Cardiac fibroblast (primary cell): ENCODE measurements at places on chromosomes 11 and 22.

DNA sequence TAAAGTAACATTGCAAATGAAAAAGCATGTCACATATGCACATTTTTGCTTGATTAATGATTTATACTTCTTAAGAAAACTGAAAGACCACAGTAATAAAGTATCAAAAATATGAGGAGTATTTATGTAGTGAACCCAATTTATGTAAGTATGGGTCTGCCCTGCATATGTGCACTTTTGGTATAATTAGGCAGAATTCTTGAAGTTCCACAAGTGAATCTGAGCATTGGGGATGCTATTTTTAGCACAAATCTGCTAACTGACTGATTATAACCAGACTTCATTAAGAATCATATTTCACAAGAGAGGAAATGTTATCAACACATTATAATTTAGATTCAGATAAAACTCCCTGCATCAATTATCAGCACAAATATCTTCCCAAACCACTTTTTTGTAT, 407.1 kb upstream of the LRRC4C start:
- DNase-seq, result no peak

- DNase-seq, result no peak
These were observed 20.4 kb upstream of the EHF start for GRCh38 chr11:34600339-34601084.

DNA sequence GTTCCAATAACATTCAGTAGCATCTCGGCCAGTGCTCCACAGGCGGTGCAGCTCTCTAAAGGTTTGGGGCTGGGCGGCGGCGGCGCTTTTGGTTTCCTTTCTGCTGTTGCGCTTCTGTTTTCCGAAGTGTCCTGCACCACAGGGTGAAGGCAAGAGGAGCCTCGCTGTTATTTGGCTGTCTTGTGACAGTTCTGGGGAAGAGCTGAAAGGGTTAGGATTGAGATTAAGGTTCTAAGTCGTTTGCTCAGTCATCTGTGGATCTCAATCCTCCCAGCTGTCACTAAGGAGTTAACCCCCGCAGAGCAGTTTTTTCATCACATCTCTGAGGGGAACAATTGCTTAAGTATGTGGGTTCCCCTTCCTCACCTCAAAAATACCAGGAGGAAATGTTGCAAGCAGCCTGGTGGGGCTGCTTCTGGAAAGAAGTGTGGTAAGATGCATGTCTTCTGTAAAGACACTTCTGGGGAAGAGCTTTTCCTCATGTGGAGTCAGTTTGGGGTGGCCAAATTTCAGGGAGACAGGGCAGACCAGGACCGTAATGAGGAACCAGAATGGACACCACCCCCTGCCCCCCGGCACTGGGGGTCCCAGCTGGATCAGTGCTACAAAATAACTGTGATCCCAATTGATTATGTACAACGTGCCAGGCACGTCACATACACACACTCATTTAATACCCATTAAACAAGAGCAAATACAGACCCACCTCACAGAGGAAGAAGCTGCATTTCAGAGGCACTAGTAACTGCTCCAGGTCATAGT, 14.2 kb downstream of the TMEM121B start:
- no peak for DNase-seq

DNA sequence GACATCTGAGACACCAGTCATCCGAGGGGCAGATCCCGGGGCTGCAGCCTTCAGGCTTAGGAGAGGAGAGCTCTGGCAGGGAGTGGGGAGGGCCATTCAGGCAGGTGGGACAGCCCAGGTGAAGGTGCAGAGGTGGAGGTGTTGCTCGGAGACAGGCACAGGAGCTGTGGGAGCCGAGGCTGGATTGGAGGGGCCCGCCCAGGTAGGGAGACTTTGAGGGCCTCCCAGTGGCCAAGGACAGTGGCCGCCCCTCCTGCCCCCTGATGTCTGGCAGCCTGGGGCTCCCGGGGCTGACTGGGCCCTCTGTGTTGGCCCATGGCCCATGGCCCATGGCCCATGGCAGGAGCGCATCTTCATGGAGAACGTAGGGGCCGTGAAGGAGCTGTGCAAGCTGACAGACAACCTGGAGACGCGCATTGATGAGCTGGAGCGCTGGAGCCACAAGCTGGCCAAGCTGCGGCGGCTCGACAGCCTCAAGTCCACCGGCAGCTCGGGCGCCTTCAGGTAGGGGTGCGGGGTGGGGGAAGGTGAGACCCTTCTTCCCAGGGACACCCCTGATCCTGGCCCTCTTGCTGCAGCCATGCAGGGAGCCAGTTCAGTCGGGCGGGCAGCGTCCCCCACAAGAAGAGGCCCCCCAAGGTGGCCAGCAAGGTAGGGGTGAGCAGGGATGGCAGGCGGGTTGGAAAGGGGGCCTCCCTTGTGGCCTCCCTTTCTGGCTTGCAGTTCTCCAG, 13.3 kb downstream of the TMEM258 start:
- DNase-seq, result no peak

- DNase-seq, result no peak
These were observed 8.4 kb upstream of the OMP start for GRCh38 chr11:77093987-77094840.

DNA sequence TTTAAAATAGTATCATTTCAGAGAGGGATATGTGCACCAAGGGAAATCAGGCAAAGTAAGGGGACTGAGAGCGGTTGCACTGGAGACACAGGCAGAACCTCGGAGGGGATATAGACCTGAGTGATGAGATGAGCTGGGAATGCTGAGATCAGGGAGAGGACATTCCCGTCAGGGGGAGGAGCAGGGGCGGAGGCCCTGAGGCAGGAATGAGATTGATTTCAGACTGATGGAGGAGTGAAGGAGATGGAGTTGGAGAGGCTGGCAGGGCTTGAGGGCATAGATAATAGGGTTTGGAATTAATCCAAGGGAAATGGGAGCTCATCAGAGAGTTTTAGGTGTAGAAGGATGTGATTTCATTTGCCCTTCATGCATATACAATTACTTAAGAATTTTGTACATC, 13.2 kb downstream of the CD6 start:
- no peak for DNase-seq
